WTC11 (cell line): ENCODE measurements at places on chromosomes 6 and 20. TPM values are rescaled to one million over a fixed set of nuclear protein-coding genes. Genes with fewer than 3 reads are reported as not detected.

- peaks cover 10% of the 10 kb centered on the region for H3K4me1 ChIP-seq
- H3K4me3 ChIP-seq: no peak overlapping the region
- H3K36me3 ChIP-seq: peaks cover 27% of the 10 kb centered on the region
- DNase-seq: no peak
Observed at GRCh38 chr6:68144667-68145066, 490.4 kb upstream of the ADGRB3 start.

GRCh38 chr6:53417141-53417540 lies 68.4 kb upstream of the ELOVL5 start:
- no peak overlapping the region for H3K27ac ChIP-seq
- no peaks in the 10 kb centered on the region for H3K27me3 ChIP-seq
- no peaks in the 10 kb centered on the region for H3K36me3 ChIP-seq
- DNase-seq: no peak
- no peak overlapping the region for H3K4me3 ChIP-seq

DNA sequence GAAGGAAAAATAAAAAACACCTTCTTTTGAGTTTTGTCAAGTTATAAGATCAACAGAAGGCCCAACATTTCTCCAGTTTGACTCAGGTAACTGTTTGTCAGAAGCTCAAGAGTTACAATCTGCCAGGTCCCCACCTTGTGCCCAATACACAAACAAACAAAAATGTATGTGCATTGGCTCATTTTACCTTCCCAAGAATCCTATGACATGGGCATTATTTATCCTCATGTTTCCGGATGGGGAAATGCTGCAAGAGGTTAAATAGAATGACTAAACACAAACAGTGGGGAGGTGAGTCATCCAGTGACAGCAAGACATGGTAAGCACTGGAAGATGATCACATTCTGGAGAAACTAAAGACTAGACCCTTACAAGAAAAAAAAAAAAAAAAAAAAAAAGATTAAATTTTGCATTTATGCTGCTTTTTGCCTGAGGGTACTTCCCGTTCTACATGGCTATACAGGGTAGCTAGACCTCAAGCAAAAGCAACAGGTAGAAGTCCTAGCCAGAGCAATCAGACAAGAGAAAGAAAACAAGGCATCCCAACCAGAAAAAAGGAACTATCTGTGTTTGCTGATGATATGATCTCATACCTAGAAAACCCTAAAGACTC lies 23.6 kb upstream of the ANKRD60 start:
- H3K36me3 ChIP-seq: peaks cover 22% of the 10 kb centered on the region
- no peak for DNase-seq
- no peaks in the 10 kb centered on the region for H3K27me3 ChIP-seq
- H3K27ac ChIP-seq: no peak overlapping the region
- peaks cover 9% of the 10 kb centered on the region for H3K4me1 ChIP-seq
- no peak overlapping the region for H3K4me3 ChIP-seq

GRCh38 chr6:3516092-3516491 lies 59.2 kb upstream of the SLC22A23 start:
- DNase-seq: no peak
- H3K4me3 ChIP-seq: no peak overlapping the region

DNA sequence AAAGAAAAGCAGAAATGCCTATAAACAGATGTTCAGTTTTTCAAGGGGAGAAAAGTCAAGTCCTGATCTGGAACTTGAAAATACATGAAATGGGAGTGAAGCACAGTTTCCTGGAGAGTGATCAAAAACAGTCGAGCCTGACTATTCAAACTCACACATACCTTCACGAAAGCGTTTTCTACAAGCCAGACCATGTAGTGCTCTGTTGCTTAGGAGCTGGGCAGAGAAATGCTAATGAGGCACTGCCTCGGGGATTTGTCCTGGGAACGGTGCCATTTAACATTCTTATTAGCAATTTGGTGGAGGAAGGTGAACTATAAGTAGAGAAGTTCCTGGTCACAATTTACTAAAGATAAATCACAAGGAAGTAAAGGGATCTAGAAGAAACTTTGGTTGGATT lies 5.9 kb downstream of the NHSL1 start:
- peak overlapping the region; percentile 95 for H3K27ac ChIP-seq
- peak overlapping the region; percentile 23 for H3K4me3 ChIP-seq
- H3K4me1 ChIP-seq: peaks cover 67% of the 10 kb centered on the region
- peaks cover 5% of the 10 kb centered on the region for H3K36me3 ChIP-seq
- H3K27me3 ChIP-seq: no peaks in the 10 kb centered on the region

GRCh38 chr6:33313105-33313708 lies 671 bp downstream of the TAPBP start:
- no peaks in the 10 kb centered on the region; the same call in 1 of the 2 replicates for H3K27me3 ChIP-seq
- H3K36me3 ChIP-seq: no peaks in the 10 kb centered on the region
- peak; percentile 47 for DNase-seq
- H3K4me3 ChIP-seq: peak overlapping the region; percentile 93

DNA sequence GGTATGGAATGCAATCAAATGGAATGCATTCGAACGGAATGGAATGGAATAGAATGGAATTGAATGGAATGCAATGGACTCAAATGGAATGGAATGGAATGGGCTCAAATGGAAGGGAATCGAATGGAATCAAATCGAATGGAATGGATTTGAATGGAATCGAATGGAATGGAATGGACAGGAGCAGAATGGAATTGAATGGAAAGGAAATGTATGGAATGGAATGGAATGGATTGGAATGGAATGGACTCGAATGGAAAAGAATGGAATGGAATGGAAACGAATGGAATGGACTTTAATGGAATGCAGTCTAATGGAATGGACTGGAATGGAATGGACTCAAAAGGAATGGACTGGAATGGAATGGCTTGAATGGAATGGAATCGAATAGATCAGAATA lies 18.3 kb upstream of the DEFB115 start:
- no peak overlapping the region for H3K27ac ChIP-seq
- no peak overlapping the region for H3K4me3 ChIP-seq
- no peak for DNase-seq
- H3K4me1 ChIP-seq: no peaks in the 10 kb centered on the region
- no peaks in the 10 kb centered on the region for H3K27me3 ChIP-seq

- H3K4me1 ChIP-seq: peaks cover 22% of the 10 kb centered on the region
- no peak overlapping the region for H3K27ac ChIP-seq
- H3K27me3 ChIP-seq: no peaks in the 10 kb centered on the region
- DNase-seq: no peak
- H3K4me3 ChIP-seq: no peak overlapping the region
- no peaks in the 10 kb centered on the region for H3K36me3 ChIP-seq
Observed at GRCh38 chr20:48788486-48789072, 39.2 kb downstream of the PREX1 start.

DNA sequence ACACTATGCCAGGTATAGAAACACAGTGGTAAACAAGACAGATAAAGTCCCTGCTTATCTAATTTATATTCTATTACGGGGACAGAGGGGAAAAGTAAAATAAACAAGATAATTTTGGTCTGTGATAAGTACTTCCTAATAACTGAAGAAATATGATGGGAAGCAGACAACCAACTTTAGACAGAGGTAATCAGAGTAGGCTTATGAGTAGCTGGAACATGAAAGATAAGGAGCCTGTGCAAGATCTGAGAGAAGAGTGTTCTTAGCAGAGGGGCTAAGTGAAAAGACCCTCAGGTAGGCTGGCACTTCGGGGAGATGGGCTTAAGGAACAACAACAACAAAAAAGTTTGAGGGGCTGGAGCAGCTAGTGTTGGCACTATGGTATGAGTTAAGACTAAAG lies 4.1 kb downstream of the RNF8 start:
- peaks cover 34% of the 10 kb centered on the region for H3K4me1 ChIP-seq
- peaks cover 8% of the 10 kb centered on the region for H3K27me3 ChIP-seq
- H3K36me3 ChIP-seq: peaks cover 4% of the 10 kb centered on the region
- peak overlapping the region; percentile 7; the same call in 1 of the 2 replicates for H3K27ac ChIP-seq
- no peak for DNase-seq

DNA sequence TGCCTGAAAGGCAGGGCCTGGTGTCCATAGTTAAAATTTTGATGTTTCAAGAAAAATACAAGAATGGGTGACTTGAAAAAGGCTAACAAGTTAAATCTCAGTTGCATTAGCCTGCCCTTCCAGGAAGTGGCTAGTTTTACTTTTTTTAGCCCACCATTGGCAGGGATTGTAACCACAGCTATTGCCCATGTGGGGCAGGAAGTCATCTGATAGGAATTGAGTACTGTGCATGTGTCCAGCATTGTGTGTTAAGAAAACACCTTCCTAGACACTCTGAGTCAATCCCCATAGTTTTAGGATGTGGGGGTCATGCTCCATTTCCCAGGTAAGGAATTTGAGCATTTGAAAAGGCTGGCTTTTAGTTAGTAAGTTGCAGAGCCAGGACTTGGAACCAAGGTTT lies 26.9 kb downstream of the LYRM2 start:
- no peak for DNase-seq
- H3K4me3 ChIP-seq: no peak overlapping the region
- H3K36me3 ChIP-seq: no peaks in the 10 kb centered on the region
- H3K27ac ChIP-seq: no peak overlapping the region

Gene PAQR8
- total RNA-seq: 11.1 to 12.5 TPM (median 11.7 TPM) in 3 replicates

Gene CST5
- total RNA-seq: not detected in 3 replicates
